Astrocyte of the hippocampus (primary cell): ENCODE measurements at places on chromosomes 2 and 18.

DNA sequence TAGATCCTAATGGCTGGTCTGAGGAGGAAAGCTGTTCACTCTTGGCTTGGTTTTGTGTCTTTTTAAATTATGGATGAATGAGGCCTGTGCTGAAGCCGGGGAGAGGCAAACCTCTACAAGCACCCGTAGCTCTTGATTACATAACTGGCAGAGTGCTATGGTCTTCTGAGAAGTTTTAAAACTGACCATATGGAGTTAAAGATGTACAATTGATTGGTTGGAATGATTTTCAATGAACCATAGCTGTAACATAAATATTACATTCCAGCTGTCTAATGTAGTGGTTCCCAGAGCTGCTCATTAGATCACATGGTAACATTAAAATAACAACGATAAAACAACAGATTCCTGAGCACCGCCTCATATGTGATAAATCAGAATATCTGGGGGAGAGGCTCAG is 71.1 kb upstream of the MAP4K3 start:
- peak; percentile 40 for DNase-seq

DNA sequence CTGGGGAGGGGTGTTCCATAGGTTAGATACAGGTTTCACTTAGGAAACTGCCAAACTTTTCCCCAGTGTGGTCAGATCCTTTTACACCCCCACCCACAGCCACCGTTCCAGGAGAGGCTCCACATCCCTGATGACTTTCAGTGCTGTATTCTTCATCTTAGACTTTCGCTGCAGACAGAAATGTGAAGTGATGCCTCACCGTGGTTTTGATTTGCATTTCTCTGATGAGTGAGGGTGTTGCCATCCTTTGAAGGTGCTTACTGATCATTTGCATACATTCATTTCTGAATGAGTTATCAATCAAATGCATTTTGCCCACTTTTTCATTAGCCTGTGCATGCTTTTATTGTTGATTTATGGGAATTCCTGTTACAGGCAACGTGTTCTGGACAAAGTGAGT is 14.9 kb downstream of the COPS9 start:
- no peak for DNase-seq

GRCh38 chr18:53754154-53754553 is 470.3 kb downstream of the MBD2 start:
- DNase-seq, result no peak

DNA sequence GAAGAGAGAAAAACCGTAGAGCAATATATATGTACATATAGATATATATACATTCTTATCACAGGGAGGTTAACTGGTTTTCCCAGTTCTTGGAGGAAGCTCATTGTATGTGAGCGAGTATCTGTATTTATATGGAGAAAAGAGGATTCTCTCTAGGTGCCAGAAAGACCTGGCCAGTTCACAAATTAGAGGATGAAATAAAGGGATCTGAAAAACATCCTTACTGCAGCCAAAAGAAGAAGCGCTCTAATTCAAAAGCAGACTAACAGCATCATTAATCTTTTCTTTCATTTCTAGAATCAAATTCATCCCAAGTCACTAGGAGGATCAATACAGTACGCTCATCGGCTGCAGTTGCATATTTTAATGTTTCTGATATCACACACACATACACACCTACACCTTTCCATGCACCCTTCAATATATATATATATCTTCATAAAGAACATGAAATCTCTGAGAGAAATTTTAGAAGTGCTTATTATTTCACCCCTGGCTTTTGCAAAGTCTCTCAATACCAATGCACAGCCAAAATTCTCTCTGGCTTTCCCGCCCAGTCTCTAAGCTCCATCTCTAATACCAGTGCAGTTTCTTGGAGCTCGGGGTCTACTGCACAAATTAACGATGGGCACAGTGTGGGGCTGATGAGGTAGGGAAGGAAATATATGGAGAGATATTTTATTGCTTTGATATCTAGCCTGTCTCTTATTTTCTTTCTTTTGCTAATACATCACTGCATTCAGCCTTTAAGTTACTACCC is 731 bp downstream of the NRXN1 start:
- no peak for DNase-seq

- no peak for DNase-seq
Observed at GRCh38 chr2:206218796-206219499, 55.5 kb upstream of the ZDBF2 start.

DNA sequence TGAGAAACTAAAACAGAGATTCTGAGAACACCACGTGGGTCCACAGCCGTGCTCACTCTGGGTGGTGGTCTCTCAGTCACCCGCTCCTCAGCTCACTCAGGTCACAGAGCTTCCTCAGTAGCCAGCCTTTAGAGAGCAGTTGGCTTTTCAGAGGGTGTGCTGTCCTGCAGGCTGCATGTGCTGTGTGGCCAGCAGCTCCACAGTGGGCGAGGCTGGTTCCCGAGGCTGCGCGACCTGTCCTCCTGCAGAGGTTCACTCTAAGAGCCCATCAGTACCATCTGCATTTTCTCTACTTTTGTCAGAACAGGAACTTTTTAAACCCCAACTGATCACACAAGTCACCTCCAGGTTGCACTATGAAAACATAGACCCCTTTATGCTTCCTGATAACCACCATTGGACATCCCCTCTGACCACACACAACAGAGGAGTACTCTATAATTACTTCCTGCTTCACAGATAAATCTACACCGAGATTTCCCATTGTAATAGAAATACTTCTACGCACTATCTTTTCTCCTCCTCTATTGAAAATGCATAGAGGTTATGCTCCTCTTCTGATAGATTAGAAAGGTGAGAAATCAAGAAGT is 93.1 kb downstream of the GYPC start:
- no peak for DNase-seq

DNA sequence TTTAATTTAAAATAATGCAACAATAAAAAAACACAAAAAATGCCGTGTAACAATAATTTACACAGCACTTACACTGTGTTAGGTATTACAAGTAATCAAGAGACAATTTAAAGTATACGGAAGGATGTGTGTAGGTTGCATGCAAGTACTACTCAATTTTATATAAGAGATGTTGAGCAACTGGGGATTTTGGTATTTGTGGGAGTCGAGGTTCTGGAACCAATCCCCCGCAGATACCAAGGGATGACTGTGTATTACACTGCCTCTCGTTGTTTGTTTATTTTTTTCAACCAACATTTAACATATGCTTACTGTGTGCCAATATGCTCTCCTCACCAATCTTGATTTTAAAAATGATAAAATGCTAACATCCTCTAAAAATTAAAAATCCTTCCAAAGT is 24.8 kb downstream of the MAP3K2 start:
- DNase-seq, result no peak

GRCh38 chr2:42169874-42170521 is 845 bp downstream of the EML4 start:
- peak; percentile 29 for DNase-seq

DNA sequence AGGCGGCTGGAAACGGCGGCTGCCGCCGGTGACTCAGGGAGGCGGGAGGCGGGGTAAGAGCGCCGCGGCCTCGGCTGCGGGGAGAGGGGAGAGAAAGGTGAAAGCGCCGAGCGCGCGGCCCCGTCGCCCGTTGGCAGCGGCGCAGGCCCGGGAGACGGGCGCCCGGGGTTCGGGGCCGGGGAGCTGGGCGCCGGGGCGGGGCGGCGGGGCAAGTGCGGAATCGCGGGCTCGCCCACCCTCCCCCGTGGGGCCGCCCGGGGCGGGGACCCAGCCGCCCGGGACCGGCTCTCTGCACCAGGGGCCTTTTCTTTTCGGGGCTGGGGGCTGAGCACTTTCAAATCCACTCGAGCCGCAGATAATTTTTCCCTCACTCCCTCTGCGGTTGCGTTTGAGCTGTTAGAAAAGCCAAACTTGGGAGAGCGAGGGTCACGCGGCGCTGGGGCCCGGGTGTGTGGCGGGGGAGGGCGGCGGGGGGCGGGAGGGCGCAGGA is 266 bp downstream of the KDM3A start:
- no peak for DNase-seq

DNA sequence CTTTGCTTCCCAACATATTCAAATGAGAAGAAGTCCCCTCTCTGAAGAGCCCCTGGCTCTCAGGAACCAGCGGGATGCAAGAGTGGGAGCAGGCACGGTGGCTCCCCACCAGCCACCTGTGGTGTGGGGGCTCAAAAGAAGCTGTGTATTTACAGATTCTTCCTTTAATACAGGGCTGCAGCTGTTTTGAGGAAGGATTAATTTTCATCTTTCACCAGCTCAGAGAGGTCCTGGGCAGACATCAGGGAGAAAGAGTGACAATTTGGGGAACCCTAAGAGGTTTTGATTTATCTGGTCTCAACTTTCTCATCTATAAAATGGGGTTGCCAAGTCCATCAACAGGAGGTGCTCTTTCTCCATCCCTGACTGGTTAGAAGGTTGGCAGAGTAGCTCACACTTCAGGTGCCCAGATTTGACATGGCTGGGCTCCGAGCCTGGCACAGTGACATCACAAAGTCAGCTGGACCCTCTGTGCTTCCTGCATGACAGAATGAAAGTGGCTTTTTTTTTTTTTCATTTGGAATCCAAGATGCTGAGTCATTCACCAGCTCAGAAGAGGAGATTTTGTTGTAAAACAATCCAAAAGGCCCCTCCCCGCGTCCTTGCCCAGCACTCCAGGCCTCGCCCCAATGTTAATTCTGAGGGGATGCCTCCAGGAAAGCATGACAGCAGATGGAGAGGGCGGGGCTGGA is 15.5 kb upstream of the SIX2 start:
- peak; percentile 90 for DNase-seq

GRCh38 chr2:180955101-180955500 is 25.3 kb upstream of the UBE2E3 start:
- no peak for DNase-seq

DNA sequence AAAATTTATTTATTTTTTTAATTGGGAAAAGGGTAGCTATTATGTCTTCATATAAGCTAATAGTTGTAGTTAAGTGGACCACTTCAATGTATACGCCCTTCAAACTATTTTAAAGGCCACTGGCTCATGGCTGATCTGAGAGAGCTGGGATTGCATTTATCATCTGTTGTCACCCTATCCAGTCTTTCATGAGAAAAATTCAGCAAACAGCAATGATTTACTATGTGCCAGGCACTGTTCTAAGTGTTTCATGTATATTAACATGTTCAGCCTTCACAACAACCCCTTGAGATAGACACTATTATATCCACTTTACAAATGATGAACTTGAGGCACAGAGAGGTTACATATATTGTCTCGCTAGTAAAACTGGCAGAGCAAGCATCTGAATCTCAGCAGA is 66.1 kb upstream of the ZNF397 start:
- no peak for DNase-seq

- no peak for DNase-seq
Observed at GRCh38 chr18:66722671-66723070, 118.8 kb upstream of the CDH19 start.

DNA sequence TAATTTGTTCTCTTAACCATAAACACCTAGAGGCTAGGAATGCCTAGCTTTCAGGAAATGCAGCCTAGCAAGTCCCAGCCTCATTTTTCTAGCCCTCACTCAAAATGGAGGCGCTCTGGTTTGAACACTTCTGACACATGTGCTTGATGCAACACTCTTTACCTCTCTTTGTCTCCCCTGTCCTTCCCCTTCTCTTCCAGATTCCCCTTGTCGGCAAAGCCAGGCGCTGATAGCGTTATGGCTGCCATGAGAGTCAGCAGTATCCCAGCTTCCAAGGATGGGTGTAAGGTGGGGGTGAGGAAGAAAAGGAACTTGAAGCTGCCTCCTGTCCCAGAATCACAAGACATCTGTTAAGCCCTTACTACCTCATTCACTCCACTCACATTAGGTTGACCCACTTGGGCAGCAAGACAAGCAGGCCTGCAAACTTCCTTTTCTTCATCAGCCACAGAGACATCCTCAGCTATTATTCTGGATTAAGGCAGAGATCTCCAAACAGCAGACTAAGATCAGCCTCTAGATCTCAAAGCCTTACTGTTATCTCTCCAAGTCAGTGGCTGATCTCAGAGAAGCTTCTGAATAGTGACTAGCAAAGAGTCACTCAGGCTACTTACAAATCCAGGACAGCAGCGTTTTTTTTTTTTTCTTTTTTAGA is 1.9 kb upstream of the ST3GAL5 start:
- no peak for DNase-seq
